GM23248 (cell line): ENCODE measurements at places on chromosomes 6 and 20. TPM values are rescaled to one million over a fixed set of nuclear protein-coding genes. Genes with fewer than 3 reads are reported as not detected.
A peak's percentile ranks its signal among the peaks of the same experiment; 100 is the strongest.

DNA sequence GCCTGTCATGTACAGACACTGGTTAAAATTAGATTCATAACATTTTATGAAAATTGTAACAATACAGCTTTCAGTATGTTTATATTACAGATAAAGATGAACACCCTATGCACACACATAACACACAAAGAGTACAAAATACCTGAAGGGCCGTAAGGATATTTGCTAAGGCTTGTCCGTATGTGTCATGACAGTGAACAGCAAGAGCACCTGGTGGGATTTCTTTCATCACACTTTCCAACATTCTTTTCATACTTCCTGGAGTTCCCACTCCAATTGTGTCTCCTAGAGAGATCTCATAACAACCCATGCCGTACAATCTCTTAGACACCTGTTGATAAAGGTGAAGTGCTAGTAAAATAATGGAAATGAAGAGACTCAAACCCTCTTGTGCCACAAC is 83.7 kb downstream of the HMGCLL1 start:
- no peak for DNase-seq

GRCh38 chr6:157056275-157056674 is 267.0 kb downstream of the TMEM242 start:
- DNase-seq = no peak

DNA sequence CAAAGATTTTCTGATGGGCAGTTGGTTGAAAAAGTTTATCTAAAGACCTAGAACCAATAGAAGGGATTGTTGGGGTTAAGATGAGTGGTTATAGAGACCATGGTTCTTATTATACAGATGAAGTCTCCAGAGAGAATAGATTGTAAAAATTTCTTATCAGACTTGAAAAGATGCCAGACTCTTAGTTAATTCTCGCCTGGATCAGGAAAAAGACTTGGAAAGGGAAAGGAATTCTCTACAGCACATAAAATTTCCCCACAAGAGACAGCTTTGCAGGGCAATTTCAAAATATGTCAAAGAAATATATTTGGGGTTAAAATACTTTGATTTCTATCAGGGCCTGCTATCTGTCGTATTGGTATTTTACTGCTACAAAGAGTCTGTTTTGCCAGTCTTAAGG is 582.6 kb downstream of the UTRN start:
- no peak for DNase-seq

- no peak for DNase-seq
Measured at GRCh38 chr20:40887105-40887504, 141.5 kb upstream of the TOP1 start.

SOX18 gene
- total RNA-seq = not detected in 2 replicates

DNA sequence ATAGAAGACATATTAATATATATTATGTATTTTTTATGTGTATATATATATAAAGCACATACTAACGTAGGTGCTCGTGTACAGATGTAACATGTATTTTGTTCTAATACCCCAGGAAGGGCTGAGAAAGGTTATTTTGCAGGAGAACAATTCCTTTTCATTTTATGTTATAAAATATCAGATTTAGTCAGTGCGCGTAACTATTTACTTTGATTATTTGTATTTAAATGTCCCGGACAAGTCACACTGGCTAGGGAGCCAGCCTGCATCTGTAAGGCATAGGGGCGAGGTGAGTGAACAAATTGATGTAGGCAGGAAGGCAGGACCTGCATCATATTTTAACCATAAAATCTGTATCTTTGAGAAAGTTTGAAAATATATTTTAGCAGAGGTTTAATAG is 74.1 kb downstream of the BMP7 start:
- DNase-seq = no peak

DNA sequence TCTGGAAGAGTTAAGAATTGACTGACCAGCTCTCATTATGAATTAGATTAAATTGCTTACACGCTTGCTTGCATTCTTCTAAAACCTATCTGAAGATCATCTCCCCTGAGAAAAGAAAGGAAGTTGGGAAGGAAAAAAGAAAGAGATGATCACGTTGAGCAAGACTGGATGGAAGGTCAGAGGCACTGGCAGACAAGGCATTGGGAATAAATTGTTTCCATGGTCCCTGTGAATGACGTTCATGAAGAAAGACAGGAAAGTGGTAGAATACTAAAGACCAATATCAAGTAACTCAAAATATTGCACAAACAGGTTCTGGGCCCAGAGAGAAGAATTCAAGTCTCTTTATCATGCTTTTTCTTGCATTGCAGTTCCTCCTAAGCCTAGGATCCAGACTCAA is 1045.4 kb upstream of the MAP3K7 start:
- DNase-seq = no peak

DNA sequence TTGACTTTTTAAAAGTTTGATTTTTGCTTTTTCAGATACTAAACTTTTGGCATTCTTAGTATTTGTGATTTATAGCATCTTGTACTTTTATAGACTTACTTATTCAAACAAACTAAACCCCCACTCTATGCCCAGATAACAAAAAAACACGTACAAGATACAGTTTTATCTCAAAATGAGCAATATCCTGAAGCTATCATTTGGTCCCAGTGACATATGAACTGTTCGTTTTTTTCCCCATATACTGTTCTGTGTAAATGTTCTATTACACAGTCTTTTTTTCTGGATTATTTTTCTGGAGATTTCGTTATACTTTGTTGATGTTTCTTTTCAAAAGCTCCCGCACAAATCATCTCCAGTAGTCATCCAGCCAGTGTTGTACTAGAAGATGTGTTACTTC is 27.3 kb upstream of the SERINC3 start:
- no peak for DNase-seq

GRCh38 chr20:19335341-19335740 is 122.9 kb downstream of the SLC24A3 start:
- no peak for DNase-seq

GRCh38 chr6:130934848-130935585 is 107.8 kb downstream of the SMLR1 start:
- DNase-seq = peak; percentile 46

- DNase-seq = no peak
Measured at GRCh38 chr6:8875986-8876385, 440.6 kb upstream of the SLC35B3 start.

DYNLT2 gene
- total RNA-seq = 0.89 and 1.5 TPM in 2 replicates

OXT gene
- total RNA-seq = not detected in 2 replicates

MMP24 gene
- 7.1 and 8.5 TPM in 2 replicates for total RNA-seq

DNA sequence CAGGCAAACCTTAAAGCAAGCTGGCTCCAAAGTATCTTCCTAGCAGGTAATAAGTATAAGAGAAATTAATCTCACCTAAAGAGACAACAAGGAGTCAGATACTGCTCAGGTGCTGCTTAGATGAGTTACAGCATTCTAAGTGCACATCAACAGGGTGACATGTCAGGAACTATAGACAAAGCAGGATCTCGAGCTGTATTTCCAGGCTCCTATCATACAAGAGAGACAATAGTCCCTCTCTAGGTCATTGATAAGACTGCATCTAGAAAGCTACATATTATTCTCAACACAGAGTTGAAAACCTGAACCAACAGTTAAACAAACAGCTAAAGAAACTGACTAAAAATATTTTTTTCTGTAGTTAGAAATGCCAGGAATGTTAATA is 3.9 kb downstream of the PTPRK start:
- peak; percentile 54 for DNase-seq

GRCh38 chr6:126955621-126956020 is 162.8 kb upstream of the RSPO3 start:
- DNase-seq = no peak

DNA sequence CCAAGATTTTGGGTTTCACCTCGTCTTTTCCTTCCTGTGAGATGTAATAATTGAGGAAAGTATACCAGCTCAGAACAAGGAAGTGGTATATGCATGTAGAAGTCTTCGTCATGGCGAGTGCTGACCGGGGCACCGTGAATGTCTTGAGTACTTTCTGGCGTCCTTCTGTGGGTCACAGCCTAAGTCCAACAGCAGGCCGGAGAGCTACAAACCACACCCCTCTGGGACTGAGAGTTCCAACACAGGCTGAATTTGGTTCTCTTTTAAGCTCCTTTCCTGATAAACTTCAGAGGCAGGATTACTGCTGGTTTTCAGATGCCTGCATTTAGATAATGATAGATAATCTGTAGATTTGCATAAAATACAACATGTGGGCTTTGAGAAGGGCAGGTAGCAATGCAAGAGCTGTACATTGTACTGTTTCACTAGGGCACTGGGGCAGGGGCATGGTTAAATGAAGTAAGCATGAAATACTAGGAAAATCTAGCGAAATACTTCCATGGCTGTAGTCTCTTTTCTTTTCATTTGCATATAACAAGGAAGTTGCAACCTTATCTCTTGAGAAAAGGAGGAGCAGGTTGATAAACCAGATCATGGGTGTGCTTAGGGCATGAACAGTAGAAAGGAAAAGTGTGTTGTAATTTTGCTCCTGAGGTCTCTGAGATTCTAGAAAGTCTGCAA is at the start of gene ADTRP:
Gene ADTRP (minus strand): TSS at position 156 of the 681 bp plus-strand sequence. CDS start 44 bp downstream, at position 112.
- no peak for DNase-seq

GRCh38 chr6:163820745-163821458 is 406.4 kb downstream of the QKI start:
- DNase-seq = no peak

GRCh38 chr6:77341058-77341986 is 122.0 kb downstream of the HTR1B start:
- DNase-seq = no peak

- DNase-seq = no peak
Measured at GRCh38 chr6:77474286-77474956, 11.1 kb upstream of the HTR1B start.

TPMT gene
- 14.8 and 22.6 TPM in 2 replicates for total RNA-seq

- no peak for DNase-seq
Measured at GRCh38 chr6:221531-222349, 70.5 kb upstream of the DUSP22 start.

OTOR gene
- not detected in 2 replicates for total RNA-seq

DNA sequence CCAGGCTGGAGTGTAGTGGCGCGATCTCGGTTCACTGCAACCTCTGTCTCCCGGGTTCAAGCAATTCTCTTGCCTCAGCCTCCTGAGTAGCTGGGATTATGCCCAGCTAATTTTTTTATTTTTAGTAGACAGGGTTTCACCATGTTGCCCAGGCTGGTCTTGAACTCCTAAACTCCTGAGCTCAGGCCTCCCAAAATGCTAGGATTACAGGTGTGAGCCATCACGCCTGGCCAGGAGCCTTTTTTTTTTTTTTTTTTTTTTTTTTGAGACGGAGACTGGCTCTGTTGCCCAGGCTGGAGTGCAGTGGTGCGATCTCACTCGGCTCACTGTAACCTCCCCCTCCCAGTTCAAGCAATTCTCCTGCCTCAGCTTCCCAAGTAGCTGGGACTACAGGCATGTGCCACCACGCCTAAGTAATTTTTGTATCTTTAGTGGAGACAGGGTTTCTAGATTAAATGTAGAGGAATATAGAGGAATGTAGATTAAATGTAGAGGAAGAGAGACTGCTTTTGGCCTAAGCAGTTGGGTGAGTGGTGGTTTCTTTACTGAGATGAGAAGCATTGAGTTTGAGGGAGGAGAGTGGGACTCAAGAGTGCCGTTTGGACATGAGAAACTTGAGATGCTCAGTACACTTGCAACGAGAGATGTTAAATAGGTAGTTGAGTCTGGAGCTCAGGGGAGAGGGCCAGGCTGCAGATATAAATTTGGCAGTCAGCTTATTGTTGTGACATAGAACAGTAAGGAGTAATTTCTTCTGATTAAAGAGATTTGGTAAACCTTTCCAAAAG is 16.7 kb downstream of the VAPB start:
- DNase-seq = no peak

PSMA7 gene
- 268 and 308 TPM in 2 replicates for total RNA-seq

DNA sequence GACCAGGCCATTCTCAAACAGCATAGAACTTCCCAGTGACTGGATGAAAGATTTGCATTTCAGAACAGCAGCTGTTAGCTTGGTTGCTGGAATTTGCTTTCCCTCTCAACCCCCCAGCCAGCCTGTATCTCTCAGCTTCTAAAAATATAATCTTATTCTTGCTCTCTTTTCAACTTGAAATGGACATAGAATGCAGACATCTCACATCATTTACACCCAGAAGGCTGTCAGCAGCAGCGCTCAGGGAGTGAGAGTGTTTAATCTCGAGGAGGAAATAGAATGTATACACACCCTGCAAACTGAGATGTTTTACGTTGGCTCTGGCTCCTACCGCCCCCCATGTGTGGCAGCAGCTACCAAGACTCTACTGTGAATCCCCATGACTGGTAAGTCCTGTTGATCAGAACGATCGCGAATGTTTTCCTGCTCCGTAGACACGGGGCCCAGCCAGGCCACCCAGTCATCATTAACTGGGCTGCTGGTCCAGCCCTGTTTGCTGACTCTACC is 163.4 kb upstream of the SLC24A3 start:
- no peak for DNase-seq

DNA sequence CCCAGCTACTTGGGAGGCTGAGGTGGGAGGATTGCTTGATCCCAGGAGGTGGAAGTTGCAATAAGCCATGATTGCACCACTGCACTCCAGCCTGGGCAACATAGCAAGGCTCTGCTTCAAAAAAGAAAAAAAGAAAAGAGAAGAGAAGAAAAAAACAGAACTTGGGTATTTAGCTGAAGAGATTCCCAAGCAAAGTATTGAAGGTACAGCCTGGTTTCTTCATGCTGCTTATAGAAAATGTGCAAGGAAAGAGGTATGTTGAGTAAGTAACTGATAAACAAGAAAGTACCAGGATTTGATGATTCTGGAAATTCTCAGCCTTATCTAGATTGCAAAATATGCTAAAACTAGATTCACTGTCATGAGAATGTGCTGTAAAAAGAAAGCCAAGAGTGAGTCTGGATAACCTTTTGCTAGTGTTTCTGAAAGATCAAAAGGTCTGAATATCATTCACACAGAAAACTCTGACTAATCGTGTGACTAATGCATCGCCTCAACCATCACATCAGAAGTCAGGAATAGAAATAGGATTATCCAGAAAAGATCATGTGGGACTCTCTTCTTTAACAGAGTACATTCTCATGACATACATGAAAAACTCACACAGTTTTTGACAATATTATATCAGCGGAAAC is 32.4 kb upstream of the NOP56 start:
- peak; percentile 19 for DNase-seq

- DNase-seq = peak; percentile 92
Measured at GRCh38 chr6:113697632-113698410, 159.3 kb upstream of the MARCKS start.

GRCh38 chr6:46967826-46968349 is 46.1 kb upstream of the ADGRF5 start:
- no peak for DNase-seq

GRCh38 chr20:39356908-39357307 is 394.8 kb downstream of the DHX35 start:
- peak; percentile 7 for DNase-seq

DNA sequence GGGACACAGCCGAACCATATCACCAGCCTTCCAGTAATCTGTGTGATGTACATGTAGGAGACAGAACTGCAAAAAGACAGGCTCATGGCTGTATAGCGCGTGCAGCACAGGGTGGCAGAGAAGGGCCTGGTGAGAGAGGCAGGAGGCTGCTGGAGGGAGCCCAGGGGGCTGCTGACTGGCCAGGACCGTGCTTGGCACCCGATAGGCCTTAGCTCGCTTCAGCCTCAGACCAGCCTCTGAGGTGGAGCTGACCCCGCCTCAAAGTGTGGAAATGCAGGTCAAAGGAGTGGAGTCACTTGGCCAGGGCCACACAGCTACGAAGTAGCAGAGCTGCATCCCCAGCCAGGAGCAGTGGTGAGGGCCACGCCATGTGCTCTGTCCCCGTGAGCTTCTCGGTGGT is 707.6 kb downstream of the QKI start:
- no peak for DNase-seq

GPR6 gene
- not detected in 2 replicates for total RNA-seq
